Stimulated activated CD8-positive, alpha-beta memory T cell treated with anti-CD3 and anti-CD28 coated beads, Interleukin-15, amount 100 ng/mL, for 24 hours (primary cell): ENCODE measurements at places on chromosomes 16 and 17.

- no peak for DNase-seq
Observed at GRCh38 chr17:73163043-73163442, 1.8 kb upstream of the SSTR2 start.

- DNase-seq, result no peak
Observed at GRCh38 chr17:57604771-57605674, 140.1 kb downstream of the CCDC182 start.

DNA sequence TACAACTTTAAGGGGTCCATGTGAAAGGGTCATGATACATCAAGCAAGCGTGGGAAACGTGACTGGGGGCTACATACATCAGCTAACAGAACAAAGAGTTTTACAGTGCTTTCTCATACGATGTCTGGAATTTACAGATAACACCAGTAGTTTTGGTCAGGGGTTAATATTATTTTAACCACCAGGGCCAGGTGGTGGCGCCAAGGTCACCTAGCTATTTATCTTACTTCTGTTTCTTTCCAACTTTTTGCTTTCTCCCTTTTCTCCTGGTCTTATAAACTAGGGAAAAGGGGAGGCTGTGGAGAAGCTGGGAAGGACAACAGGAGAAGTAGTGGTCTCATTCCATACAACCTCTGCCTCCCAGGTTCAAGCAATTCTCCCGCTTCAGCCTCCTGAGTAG, 37.9 kb downstream of the CLEC3A start:
- no peak for DNase-seq

DNA sequence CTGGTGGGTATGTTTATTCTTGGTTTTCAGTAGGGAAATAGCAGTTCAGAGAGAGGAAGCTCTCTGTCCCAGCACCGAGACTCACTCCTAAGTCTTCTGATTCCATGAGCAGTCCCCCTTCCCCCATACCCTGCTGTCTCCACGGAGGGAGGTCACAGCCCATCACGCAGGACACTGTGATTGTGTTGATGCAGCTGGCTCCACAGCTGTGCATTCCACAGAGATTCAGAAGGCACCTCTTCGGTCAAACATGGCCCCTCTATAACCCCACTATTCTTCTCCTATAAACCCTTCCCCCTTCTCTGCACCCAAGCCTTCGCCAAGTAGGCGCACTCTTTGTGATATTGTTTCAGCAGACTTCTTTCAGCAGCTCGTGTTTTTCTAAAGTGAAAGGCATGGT, 104.3 kb upstream of the HLF start:
- no peak for DNase-seq

DNA sequence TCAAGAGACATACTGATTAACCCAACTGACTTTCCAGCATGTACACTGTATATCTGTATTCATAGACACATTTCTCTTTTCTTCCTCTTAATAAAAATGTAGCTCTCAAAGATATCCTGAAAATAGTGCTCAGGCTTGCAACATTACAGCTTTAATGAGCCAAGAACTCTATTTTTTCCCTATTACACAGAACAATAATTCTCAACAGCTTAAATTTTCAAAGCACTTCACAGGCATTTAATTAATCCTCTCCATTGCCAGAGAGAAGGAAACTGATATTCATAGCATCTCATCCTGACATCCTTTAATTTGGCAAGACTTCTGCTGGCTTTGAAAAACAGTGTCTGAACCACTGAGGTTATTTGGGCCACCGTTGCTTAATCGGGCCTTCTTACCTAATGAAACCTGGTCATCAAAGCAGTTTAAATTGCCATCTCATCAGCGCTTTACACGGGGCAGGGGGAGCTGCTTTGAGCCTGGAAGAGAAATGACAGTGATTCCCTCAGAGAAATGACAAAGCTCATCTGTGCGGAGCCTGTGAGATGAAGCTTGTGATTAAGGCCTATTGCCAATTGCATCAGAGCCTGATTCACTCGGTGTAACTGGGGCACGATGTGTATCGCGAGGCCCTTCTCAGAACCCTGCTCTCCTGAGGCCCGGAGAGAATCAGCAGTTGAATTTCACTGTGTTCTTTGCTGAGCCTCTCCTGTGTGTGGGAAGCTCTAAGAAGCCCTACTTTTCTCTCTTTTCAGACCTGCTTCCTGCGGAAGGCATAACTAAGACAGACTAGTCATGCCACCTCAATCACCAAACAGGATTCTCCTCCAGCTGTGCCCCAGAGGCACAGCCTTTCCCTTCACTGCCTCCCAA, 8.5 kb upstream of the SIAH1 start:
- no peak for DNase-seq

- no peak for DNase-seq
Observed at GRCh38 chr17:10739386-10739785, 9.6 kb upstream of the TMEM220 start.

GRCh38 chr16:29662729-29663015, 375 bp upstream of the SPN start:
- DNase-seq, result no peak

GRCh38 chr17:77034677-77035424, 105.9 kb upstream of the SEC14L1 start:
- DNase-seq, result no peak

DNA sequence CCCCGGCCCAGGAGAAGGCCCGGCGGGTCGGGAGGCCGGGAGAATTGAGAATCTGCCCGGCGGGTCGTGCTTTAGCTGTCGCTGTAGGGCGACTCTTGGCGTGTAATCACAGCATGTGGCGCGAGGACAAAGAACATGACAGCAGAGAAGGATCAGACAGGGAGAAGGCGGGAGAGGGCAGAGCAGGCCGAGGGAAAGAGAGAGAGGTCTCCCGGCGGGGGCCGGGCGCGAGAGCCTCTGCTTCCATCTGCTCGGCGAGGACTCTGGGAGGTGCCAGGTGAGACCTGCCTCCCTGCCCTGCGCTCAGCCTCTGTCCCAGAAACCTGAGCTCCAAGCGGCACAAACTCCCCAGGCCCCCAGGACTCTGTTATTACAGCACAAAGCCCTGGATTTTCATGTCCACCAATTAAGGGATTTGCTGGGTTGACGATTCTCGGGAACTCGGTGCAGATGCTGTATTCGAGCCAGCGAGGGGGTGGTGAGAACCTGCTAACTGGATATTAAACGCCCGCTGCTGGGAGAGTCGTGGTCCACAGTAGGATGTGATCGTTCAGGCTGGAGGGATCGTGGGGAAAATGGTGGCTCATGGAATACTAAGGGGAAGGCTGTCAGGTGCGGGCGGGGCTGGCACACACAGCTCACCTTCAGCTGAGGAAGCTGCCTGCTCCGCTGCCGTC, 172.0 kb upstream of the CIBAR2 start:
- DNase-seq, result no peak

DNA sequence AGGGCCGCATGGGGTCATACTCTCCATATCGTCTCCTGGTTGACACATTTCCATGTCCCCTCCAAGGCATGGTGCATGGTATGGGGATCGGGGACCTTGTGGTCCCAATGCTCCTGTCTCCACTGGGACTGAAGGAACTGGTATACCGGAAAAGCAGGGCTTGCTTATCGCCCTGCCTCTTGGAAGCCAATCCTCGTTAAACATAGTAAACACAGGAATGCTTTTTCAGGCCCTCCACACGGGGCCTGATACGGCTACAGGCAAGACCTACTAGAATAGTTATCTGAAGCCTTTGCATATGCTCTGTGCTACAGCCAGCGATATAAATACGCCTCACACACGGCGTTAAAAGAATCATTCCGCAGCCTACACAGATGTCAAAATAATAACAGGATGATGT, 159.5 kb downstream of the SHISA9 start:
- no peak for DNase-seq

DNA sequence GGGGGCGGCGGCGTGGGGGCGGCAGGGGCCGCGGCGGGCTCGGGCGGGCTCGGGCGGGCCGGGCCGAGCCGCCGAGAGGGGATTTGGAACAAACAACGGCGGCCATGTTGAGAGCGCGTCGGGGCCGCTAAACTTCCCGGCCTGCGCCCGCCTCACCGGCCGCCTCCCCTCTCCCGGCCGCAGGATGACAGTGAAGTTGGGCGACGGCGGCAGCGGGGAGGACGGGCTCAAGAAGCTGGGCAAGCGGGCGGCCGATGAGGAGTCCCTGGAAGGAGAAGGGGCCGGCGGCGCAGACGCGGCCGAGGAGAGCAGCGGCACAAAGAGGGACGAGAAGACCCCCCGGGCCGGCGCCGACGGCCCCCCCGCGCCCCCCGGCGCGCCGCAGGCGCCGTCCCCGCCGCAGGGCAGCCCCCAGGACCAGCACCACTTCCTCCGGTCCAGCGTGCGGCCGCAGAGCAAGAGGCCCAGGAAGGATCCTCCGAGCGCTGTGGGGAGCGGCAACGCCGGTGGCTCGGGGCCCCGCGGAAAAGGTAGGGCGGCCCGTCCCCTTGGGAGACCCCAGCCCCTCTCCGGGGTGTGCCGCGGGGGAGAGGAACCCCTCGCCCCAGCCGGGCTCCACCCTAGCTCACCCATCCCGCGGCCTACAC, 2.4 kb downstream of the CRAMP1 start:
- DNase-seq, result no peak

- no peak for DNase-seq
Observed at GRCh38 chr16:20318006-20318405, 9.3 kb downstream of the GP2 start.

DNA sequence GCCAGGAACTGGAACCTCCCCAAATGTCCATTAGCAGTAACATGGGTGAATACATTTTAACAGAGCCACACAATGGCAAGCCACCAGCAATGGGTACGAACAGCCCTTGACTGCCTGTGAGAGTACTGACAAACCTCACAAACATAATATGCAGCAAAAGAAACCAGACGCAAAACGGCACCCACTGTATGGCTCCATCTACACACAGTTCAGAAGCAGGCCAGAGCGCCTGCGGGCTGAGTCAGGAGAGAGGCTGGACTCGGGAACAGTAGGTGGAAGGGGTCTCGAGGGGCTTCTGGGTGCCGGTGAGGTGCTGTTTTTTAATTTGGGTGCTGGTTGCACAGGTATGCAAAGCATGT, 77.4 kb upstream of the TOB1 start:
- no peak for DNase-seq

DNA sequence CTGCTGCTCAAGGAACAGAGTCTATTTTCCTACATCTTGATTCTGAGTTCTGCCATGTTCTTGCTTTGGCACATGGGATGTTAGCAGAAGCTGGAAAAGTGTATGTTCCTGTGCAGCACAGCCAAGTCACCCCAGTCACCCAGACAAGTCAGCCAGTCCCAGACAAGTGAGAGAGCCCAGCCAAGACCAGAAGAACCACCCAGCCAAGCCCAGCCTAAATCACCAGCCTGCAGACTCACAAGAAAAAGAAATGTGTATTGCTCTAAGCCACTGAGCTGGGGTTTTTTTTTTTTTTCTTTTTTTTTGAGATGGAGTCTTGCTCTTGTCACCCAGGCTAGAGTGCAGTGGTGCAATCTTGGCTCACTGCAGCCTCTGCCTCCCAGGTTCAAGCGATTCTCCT, 141.3 kb upstream of the CDC42EP4 start:
- DNase-seq, result no peak

- DNase-seq, result no peak
Observed at GRCh38 chr16:14302399-14303181, 231.5 kb downstream of the MRTFB start.

- DNase-seq, result no peak
Observed at GRCh38 chr17:81518785-81519283, 6.2 kb upstream of the ACTG1 start.

GRCh38 chr16:35308674-35309073, 1849.3 kb downstream of the TP53TG3F start:
- no peak for DNase-seq

GRCh38 chr17:46782250-46782953, 36.1 kb downstream of the WNT3 start:
- DNase-seq, result no peak

GRCh38 chr16:83840060-83840617, 32.4 kb downstream of the HSBP1 start:
- no peak for DNase-seq

GRCh38 chr17:60752873-60753577, 75.4 kb downstream of the BCAS3 start:
- no peak for DNase-seq

DNA sequence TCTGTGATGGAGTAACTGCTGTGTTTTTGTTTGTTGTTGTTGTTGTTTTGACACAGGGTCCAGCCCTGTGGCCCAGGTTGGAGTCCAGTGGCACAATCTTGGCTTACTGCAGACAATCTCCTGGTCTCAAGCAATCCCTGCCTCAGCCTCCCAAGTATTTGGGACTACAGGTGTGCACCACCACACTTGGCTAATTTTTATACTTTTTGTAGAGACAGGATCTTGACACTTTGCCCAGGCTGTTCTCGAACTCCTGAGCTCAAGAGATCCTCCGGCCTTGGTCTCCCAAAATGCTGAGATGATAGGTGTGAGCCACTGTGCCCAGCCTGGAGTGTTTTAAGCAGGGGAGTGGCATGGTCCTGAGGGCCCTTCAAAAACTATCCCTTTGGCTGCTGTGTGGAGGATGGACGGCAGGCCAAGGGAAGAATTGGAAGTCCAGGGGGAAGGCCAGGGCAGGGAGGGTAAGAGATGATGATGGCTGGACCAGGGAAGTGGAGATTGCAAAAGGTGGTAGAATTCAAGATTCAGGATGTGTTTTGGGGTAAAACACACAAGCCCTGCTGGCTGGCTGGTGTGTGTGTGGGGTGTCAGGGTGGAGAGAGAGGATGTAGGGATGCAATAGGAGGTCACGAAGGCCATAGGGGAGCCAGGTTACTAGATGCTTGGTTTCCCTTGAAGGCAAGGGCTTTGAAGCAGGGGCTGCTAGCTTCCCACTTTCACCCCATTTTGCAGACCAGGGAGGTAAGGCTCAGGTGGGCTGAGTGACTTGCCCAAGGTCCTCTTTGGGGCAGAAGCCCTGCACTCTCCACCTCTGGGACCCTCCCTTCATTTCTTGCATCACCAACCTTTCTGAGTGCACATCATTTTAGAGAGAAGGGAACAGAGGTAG, 18.8 kb upstream of the PLLP start:
- DNase-seq, result no peak

GRCh38 chr16:8763083-8763482, 34.4 kb downstream of the TMEM186 start:
- DNase-seq, result no peak

- DNase-seq, result no peak
Observed at GRCh38 chr16:71995038-71995437, 5.2 kb downstream of the PKD1L3 start.

DNA sequence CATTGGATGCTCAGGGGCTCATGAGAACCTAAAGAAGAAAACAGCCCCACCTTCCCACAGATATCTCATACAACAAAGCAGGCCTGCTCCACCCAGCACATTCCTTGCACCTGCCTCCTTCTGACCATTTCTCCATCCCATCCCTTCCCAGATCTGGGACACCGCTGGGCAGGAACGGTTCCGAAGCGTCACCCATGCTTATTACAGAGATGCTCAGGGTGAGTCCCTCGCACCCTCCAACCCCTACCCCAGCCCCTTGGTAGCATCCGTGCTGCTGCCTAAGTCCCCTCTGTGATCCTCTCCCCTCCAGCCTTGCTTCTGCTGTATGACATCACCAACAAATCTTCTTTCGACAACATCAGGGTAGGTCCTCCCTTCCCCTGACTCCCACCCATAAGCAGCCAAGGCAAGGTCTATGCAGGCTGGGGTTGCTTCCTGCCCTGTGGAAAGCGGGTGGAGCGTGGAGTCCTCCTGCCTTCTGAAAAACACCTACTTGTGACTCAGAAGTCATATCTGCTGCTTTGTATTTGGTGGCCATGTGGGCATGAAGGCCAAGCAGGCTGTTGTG, 5.4 kb upstream of the NHERF1 start:
- DNase-seq, result no peak

GRCh38 chr16:53224951-53225533, 170.3 kb downstream of the CHD9 start:
- DNase-seq, result no peak
